ENCODE measurements at places on chromosomes 16 and 17.

DNA sequence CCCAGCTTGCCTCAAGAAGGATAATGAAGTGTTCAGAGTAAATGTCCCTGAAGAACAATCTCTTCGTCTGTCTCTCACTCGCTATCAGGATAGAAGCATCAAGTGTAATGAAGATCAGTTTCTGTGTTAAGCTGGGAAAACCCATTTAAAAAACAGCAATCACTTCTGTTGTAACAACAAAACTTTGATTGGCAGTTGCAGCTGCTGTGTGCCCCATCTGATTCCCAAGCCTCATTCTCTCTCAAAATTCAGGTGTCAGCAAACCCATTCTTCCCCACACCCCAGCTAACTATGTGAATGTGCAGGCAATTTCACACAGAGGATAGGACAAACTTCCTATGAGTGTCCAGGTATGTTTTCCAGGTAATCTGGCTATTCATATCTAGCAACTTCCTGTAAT is 2.4 kb upstream of the HNF1B start:
- no peak for DNase-seq

GRCh38 chr17:56744721-56745120 is 89.0 kb downstream of the C17orf67 start:
- no peak for DNase-seq

- DNase-seq: no peak
These were observed 8.8 kb downstream of the TAX1BP3 start for GRCh38 chr17:3659541-3660111.

- DNase-seq: no peak
These were observed 4.3 kb downstream of the TMC6 start for GRCh38 chr17:78124081-78124835.

- no peak for DNase-seq
These were observed 477.1 kb downstream of the TOX3 start for GRCh38 chr16:52069866-52070265.

- DNase-seq: peak; percentile 66
These were observed 330.3 kb downstream of the SEC14L1 start for GRCh38 chr17:77470800-77471733.

GRCh38 chr16:54277845-54278703 is 8.5 kb downstream of the IRX3 start:
- no peak for DNase-seq

GRCh38 chr17:66287911-66288310 is 14.5 kb upstream of the PRKCA start:
- no peak for DNase-seq

DNA sequence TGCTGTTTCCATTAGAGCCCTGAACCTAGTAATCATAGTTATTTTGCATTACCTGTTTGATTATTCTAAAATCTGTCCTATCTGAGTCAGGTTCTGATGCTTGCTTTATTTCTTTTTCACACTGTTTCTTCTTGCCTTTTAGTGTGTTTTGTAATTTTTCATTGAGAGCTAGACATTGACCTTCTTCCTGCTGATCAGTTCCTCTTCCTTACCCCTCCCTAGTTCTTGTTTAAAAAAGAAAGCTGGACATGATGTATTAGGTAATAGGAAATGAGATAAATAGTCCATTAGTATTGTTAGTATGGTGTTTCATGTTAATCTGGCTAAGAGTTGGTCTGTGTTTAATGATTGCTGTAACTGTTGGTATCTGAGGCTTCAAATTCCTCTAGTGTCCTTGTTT is 13.4 kb downstream of the WWP2 start:
- DNase-seq: no peak

DNA sequence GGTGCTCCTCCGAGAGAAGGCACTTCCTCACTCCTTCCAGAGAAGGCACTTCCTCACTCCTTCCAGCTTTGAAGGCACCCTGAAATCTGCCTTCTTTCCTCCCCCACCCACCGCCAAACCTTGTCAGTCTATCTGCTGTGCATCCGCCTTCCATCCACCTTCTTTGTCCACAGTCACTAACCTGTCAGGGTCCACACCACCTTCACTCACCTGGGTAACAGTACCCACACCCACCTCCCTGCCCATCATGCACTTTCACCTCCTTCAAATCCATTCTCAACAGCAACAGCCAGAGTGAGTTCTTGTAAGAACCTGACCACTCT is 5.2 kb downstream of the CCDC102A start:
- DNase-seq: no peak

DNA sequence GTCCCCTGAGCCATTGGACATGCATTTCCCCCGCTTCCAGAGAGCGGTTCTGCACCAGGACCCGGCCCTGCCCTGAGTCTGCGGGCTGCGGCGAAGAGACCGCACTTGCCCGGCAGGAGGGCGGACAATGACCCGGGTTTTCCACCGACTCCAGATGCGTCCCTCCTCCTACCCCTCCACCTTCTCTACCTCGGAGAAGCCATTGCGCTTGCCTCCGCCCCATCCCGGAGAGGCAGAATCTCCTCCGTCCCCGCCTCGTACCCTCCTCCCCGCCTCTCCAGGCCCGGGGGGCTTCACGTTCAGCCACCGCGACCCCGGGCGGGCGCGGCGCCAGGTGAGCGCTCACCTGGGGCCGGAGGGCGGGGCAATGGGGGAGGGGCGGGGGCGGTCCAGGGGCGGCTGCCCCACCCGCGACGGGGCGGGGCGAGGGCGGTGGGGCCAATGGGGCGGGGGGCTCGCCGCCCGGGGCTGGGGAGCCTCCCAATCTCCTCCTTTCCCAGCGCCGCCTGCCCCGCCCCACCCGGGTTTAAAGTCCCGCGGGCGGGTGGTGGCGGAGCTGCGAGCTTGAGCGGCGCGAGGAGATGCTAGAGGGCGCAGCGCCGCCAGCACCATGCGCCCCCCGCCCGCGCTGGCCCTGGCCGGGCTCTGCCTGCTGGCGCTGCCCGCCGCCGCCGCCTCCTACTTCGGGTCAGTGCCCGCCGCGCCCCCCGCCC is at the start of gene WNT9B:
TSS of gene WNT9B (plus strand) at position 555 of the 713 bp plus-strand sequence. CDS start at position 611, 56 bp downstream.
- DNase-seq: no peak

DNA sequence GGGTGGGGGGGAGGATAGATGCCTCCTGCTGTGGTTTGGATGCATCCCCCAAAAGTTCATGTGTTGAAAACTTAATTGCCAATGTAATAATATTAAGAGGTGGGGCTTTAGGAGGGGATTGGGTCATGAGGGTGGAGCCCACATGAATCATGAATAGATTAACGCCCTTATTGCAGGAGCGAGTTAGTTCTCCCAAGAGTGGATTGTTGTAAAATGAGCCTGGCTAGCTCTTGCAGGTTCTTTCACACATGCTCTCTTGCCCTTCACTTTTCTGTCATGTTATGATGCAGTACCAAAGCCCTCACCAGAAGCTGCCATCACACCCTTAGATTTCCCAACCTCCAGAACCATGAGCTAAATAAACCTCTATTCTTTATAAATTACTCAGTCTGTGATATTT is 52.0 kb downstream of the GINS3 start:
- DNase-seq: no peak

GRCh38 chr17:75570772-75571171 is 16.8 kb upstream of the MYO15B start:
- DNase-seq: no peak

DNA sequence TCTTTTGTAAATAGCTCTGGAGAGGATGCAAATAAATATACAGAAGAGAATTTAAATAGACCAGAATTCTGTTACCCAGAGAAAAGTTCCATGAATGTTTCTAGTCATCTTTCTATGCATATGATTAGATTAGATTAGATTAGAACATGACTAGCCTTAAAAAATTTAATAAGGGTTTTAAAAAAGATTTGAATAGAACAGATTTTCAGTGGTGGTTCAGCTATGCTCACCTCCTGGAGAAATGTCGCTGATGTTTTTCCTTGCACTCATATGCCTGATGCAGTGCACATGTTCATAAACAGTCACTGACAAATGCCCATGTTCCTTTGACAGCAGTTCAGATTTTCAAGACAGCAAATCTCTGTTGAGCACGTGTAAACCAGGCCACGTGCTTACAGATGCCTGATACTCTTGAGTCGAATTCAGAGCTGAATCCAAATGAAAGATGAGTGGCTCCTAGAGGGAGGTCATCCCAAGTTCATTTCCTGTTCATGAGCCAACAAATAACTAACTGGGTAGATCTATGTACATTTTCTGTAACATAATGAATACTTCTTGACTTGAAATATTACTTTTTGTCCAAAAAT is 19.9 kb upstream of the RAB11FIP4 start:
- DNase-seq: peak; percentile 13

DNA sequence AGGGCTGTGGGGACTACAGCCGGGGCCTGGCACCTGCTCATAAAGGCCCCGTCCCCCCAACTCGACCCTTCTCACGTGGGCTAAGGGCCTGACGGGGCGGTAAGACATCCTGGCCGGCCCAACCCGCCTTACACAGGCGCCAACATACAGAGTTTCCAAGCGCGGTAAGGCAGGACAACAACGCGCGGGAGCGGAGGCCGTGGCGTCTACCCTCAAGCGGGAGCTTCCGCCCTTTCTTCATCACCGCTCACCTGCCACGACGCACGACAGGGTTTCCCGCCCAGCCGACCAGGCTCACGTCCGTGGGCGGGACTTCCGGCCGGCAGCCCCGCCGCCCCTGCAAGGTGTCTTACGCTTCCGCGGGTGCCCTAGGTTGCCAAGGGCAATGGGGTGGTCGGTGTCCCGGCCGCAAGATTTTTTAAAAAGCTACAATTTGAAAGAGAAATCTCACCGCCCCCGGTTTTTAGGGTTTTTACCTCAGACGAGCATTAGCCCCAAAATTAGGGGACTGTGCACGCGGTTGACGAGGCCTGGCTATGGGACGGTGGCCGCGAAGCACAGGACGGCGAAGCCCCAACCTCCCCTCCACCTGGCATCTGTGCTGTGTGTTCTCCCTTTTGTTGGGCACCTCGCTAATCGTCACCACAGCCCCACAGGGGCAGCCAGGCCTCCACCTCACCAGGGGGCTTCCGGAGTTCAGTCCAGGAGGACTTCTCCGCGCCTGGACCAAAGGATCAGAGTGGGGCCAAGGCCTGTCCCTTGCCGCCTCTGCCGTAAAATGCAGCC is at the start of gene TERB1:
TSS of gene TERB1 (minus strand) at position 265 of the 786 bp plus-strand sequence. CDS start 4,786 bp downstream, outside the sequence.
- no peak for DNase-seq

GRCh38 chr16:50996830-50997186 is 154.3 kb downstream of the SALL1 start:
- no peak for DNase-seq

GRCh38 chr17:82648742-82649331 is 593 bp upstream of the WDR45B start:
- no peak for DNase-seq

- no peak for DNase-seq
These were observed 322.0 kb upstream of the SALL1 start for GRCh38 chr16:51473091-51473490.

GRCh38 chr17:68437979-68438822 is 19.1 kb downstream of the WIPI1 start:
- DNase-seq: no peak

- DNase-seq: peak; percentile 19
These were observed 8.6 kb upstream of the MC1R start for GRCh38 chr16:89909777-89910716.

- no peak for DNase-seq
These were observed 30.3 kb upstream of the IL17C start for GRCh38 chr16:88608076-88608475.

- DNase-seq: no peak
These were observed 1.0 kb downstream of the MYLK3 start for GRCh38 chr16:46746821-46747776.

DNA sequence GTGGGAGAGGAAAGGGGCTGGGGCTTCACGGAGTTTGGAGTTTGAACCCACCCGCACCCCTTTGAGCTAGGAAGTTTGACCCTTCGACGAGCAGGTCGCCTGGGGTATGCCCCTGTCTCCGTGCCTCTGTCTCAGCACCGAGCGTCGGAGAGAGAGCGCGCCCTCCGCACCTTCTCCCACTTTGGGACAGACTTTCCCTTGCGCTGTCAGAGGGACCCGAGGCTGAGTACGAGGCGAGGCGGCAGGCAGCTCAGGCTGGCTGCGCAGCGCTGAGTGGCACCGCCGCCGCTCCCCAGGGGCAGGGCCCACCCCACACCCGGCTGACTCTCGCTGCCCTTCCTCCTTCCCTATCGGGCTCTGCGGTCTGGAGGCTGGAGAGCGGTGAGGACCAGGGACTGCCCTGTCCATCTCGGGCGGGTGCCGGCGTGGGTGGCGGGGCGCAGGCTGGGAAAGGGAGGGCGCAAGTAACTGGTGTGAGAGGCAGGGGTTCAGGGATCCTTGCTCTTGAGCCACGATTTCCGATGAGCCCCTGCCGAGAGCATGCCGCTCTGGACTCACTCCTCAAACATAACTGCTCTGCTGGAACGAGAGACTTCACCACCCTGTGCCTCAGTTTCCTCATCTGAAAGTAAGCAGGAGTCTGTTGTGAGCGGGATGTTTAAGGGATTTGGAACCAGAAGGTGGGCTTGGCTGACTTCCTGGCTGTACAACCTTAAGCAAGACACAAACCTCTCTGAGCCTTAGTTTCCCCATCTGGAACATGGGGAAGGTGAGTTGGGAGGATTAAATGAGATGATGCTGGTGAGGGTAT is 981 bp downstream of the BEAN1 start:
- no peak for DNase-seq

DNA sequence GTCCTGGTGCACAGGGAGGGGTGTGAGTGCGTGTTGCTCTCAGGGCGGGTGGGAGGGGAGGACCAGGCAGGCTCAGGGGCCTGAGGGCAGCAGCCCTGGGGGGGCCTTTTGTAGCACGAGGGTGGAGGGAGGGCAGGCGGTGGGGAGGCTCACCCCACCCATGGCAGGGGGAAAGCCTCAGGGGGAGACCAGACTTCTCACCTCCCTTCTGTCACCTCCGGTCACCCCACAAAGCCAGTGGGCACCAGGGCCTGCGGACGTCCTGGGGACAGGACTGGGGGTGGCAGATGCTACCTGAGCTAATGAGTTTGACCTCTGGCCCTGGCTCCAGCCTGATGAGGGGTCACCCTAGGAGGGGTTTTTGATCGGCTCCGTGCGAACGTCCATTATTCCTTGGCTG is 39.0 kb downstream of the SOX8 start:
- no peak for DNase-seq

DNA sequence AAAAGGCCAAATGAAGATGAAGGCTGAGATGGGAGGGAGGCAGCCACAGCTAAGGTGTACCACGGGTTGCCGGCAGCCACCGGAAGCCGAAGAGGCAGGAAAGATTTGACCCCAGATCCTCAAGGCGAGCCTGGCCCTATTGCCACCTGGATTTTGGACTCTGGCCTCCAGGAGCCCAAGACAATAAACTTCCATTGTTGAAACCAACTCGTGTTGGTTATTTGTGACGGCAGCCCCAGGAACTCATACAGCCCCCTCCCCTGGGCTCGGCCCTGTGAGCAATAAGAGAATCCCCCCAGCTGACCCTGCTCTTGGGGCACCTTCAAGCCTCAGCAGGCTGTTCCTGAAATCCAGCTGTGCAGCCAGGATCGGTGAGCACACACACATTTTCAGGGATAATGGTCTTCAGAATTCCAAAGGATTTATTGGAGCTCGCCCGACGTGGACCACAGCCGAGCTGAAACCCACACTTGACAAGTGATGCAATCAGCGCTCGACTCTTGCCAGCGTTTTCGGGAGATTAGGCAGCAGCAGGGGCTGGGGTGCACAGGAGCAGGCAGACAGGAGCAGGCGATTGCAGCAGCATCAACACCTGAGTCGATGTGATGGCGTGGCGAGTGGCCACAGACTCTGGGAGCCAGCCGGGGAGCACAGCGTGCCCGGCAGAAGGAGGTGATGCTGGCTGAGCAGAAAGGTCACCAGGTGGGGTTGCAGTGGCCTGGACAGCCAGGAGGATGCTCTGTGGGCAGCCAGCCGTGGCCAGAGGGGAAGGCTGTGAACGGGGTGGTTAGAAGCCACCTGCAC is 22.4 kb upstream of the CBX4 start:
- DNase-seq: no peak

Measured in fibroblast of skin of left biceps (primary cell).